Dermis lymphatic vessel endothelial cell (primary cell): ENCODE measurements at places on chromosomes 5 and 9. TPM values are rescaled to one million over a fixed set of nuclear protein-coding genes. Genes with fewer than 3 reads are reported as not detected.

GABRA1 gene
- under 0.01 TPM in 1 of 2 replicates, not detected in the other for total RNA-seq

AQP3 gene
- total RNA-seq = 0.09 and 0.11 TPM in 2 replicates

PCA3 gene
- 0.11 and 0.17 TPM in 2 replicates for total RNA-seq

IFNA13 gene
- not detected in 2 replicates for total RNA-seq

LMX1B gene
- not detected in 2 replicates for total RNA-seq

OR1K1 gene
- not detected in 2 replicates for total RNA-seq

DAB2 gene
- total RNA-seq = 118 and 129 TPM in 2 replicates

IFNA5 gene
- 0.09 TPM in 1 of 2 replicates, not detected in the other for total RNA-seq

BASP1 gene
- 0.26 and 1.2 TPM in 2 replicates for total RNA-seq

PDE6A gene
- 0.11 TPM in 1 of 2 replicates, not detected in the other for total RNA-seq

ENTPD2 gene
- not detected in 2 replicates for total RNA-seq

ZNF366 gene
- 0.11 and 0.17 TPM in 2 replicates for total RNA-seq

CD74 gene
- 0.33 and 0.52 TPM in 2 replicates for total RNA-seq

EIF4EBP3 gene
- 1.6 and 2.2 TPM in 2 replicates for total RNA-seq

ENTREP1 gene
- 7.6 and 8.0 TPM in 2 replicates for total RNA-seq

RNF183 gene
- not detected in 2 replicates for total RNA-seq

C9orf50 gene
- total RNA-seq = not detected in 2 replicates

CDC20B gene
- under 0.01 and 0.11 TPM in 2 replicates for total RNA-seq

PCDHB10 gene
- 0.98 and 1.0 TPM in 2 replicates for total RNA-seq

SLC38A9 gene
- total RNA-seq = 40.2 and 50.9 TPM in 2 replicates

PAPPA gene
- 0.09 and 0.22 TPM in 2 replicates for total RNA-seq

LCN1 gene
- total RNA-seq = not detected in 2 replicates

FCHO2 gene
- 35.2 and 37.9 TPM in 2 replicates for total RNA-seq

ZFP2 gene
- total RNA-seq = 0.33 and 0.52 TPM in 2 replicates

RASEF gene
- total RNA-seq = under 0.01 and 0.09 TPM in 2 replicates

TAF9 gene
- 67.9 and 72.6 TPM in 2 replicates for total RNA-seq

SLC12A2 gene
- total RNA-seq = 23.8 and 36.5 TPM in 2 replicates

FOXD4L3 gene
- total RNA-seq = under 0.01 TPM in 2 replicates
